ENCODE measurements at places on chromosomes 11 and 22. TPM values are rescaled to one million over a fixed set of nuclear protein-coding genes. Genes with fewer than 3 reads are reported as not detected.
A peak's percentile ranks its signal among the peaks of the same experiment; 100 is the strongest.

FAT3 gene
- 0.41 TPM for total RNA-seq

OPCML gene
- total RNA-seq, result not detected

TMEM225 gene
- not detected for total RNA-seq

ADAMTS8 gene
- not detected for total RNA-seq

C11orf16 gene
- total RNA-seq, result not detected

GRCh38 chr11:22543261-22543660, 82.4 kb downstream of the FANCF start:
- no peak for DNase-seq

GRCh38 chr11:85483861-85484260, 143.3 kb downstream of the DLG2 start:
- DNase-seq, result no peak

DNA sequence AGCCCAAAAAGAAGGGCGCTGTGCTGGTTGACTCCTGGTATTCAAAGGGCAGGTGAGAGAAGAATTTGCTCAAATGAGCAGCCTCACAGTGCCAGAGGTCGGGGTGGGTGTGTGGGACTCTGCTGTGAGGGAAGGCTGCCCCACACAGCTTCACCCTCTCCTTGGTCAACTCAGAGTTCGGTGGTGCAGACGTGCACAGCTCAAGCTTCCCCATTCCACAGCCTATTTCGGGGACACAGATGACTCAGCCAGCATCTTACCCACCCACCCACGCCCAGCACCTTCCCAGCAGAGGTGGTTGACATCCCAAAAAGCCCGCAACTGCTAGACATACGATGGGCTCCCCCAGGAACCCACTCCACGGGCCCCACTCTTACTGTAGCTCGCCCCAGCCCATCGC, 46.5 kb upstream of the CCND1 start:
- DNase-seq, result no peak

- DNase-seq, result no peak
Observed at GRCh38 chr11:102611291-102611690, 13.8 kb downstream of the MMP20 start.

DNA sequence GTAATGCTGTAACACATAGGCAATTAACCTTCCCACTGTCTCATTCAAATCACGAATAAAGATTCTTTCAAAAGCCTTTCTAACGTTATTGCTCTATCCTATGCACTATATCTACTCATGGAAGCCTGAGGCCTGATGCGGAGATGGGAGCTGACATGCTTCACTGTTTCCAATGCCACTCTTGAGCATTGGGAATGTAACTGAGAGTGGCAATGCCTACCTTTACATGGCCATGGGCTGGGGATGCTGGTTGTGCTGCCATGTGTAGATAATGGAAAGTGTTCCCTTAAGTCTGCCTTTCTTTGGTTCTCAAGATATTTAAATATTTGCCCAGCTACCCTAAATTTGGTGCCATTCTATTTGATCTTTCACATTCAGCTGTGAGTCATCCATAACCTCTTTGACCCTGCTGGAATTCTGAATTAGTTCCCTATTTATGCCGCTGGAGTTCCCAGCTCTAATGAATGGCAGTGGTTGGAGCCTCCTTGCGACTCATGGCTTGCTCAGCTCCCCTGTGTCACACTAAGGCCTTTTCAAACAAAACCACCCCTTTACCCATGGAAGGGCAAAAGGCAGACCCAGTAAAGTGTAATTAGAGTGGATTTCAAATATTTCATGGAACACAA, 21.4 kb upstream of the DKK3 start:
- peak; percentile 83 for DNase-seq

DNA sequence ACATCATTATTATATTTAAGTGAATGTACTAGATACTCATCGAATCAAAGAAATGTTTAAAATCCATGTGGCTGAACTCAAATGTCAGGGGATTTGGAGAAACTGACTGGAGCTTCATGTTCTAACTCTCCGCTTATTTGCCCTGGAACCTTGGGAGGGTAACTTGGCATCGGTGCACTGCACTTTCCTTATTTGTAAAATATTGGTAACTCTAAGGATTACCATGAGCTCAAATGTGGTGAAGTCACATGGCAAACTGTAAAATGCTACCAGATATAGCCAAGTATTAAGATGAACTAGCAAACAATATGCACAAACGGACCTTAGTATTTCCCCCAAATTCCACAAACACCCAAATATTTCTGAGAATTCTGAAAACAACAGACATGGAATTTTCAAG, 75.6 kb downstream of the ETS1 start:
- DNase-seq, result no peak

GRCh38 chr22:29370537-29370936, 17.8 kb downstream of the AP1B1 start:
- no peak for DNase-seq

DNA sequence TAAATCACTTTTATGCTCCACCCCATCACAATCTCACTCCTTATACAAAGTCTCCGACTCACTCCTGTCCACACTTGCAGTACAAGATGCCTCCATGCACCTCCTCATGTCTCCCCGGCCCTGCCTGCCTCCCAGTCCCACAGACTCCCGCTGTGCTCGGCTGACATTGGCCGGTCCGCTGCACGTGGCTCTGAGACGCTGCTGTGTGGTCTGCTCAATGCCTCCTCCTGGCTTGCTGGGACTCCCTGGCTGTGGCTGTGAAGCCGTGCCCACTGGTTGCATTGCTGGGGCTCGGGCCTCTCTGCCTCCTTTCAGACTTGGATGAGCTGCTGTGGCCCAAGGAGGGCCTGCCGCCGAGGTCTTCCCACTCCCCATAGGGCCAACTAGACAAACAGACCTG, 224.0 kb upstream of the B3GAT1 start:
- no peak for DNase-seq

DNA sequence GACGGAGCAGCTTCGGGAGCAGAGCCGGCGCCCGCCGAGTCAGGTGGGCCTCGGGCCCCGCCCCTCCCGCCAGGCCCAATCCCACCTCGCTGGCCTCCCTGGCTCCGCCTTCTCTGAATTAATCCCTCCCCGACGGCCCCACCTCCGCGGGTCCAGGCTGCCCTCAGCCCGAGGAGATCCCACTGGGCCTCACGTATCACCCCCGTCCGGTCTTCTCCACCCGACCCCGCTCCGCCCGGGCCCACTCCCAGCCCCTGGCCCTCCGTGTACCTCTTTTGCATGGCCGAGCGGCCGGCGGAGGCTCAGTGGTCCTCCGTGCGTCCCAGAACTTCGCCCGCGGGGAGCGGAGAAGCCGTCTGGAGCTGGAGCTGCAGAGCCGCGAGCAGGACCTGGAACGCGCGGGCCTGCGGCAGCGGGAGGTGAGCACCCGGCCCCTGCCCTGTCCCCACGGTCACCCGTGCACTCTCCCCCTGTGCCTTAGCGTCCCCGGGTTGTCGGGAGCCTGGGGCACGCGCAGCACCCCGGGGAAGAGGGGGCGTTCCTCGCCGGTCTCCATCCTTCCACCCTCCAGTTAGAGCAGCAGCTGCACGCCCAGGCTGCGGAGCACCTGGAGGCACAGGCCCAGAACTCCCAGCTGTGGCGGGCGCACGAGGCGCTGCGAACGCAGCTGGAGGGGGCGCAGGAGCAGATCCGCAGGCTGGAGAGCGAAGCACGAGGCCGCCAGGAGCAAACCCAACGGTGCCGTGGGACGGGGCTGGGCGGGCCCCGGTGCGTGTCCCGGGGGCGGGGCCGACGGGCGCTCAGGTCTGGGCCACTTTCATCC, 2.2 kb upstream of the CD151 start:
- DNase-seq, result no peak

DNA sequence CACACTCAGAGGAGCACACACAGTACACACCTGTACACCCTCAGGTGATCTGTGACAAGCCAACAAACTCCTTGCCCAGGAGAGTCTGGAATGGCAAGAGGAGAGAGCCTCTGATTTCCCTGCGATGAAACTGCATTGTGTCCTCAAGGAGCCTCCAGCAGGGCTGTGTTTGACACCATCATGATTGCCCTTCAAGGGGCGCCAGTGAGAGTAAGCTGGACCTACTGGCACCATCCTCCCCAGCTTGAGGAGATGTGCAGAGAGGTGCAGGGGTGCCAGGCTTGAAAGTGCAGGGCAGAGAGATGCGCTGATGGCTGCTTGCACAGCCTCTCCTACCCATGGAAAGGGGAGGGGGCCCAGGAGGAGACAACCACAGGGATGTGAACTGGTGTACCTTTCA, 188.8 kb upstream of the CADM1 start:
- no peak for DNase-seq

Data from A172 (cell line).